ENCODE measurements at places on chromosomes 5 and 9.
A peak's percentile ranks its signal among the peaks of the same experiment; 100 is the strongest.

DNA sequence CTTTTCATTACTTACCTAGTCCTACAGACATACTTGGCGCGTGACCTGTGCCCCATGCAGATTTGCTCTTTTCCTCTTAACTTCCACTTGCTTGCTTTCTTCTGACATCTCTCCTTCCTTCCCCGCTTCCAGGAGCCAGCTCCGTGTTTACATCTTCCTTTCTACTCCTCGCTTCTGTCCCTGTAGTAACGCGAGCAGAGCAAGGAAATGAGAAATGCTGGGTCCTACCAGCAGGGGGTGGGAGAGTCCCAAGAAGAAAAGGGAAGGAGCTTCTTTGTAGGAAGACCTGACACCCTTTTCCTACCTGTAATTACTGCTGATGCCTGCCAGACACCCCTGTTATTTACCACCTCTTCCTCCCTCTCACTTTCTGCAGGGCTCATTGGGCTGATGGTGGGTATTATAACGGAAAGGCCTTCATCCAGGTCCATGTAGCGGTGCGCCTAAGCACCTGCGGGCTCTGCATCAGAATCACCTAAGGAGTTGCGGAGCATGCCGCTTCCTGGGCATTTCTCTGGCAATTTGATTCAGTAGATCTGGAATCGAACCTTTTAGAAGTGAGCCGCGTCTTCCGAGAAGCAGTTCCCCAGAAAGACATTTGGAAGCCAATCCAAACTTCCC, 1260.8 kb upstream of the WWC1 start:
- no peak for DNase-seq

DNA sequence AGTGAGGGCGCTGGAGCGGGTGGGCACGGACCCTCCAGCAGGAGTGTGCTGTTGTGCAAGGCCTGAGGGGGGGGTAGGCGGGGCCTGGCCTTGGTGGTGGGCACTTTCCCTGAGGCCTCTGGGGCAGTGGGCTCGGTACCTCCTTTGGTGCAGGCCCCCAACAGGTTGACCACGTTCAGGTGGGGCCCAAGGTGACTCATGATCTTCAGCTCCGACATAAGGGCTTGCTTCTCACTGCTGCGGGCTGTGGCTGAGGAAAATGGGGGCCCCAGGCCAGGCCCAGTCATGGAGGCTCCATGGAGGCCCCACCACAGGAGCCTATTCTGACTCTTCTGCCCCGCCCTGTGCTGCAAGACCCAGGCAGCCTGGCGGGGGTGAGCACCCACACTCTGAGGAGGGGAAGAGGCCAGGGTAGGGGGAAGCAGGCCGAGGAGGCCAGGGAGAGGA, 31.5 kb downstream of the PDGFRB start:
- DNase-seq = no peak

GRCh38 chr9:90287567-90288274, 354.9 kb downstream of the DIRAS2 start:
- DNase-seq = no peak

DNA sequence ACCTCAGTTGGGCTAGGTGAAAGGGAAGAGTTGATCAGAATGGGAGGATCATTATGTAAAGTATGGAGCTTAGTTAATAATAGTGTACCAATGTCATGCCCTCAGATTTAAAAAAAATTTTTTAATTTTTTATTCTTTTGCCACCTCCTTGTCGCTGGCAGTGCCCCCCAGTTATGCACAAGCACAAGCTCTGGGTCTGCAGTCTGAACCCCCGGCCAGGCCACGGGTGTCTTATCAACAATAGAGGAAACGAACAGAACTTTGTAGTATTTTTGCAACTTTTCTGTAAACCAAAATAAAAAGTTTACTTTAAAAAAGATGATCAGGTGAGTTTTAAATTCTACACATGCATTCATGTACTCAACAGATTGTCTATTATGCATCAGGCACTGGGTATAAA, 1.4 kb upstream of the GM2A start:
- no peak for DNase-seq

DNA sequence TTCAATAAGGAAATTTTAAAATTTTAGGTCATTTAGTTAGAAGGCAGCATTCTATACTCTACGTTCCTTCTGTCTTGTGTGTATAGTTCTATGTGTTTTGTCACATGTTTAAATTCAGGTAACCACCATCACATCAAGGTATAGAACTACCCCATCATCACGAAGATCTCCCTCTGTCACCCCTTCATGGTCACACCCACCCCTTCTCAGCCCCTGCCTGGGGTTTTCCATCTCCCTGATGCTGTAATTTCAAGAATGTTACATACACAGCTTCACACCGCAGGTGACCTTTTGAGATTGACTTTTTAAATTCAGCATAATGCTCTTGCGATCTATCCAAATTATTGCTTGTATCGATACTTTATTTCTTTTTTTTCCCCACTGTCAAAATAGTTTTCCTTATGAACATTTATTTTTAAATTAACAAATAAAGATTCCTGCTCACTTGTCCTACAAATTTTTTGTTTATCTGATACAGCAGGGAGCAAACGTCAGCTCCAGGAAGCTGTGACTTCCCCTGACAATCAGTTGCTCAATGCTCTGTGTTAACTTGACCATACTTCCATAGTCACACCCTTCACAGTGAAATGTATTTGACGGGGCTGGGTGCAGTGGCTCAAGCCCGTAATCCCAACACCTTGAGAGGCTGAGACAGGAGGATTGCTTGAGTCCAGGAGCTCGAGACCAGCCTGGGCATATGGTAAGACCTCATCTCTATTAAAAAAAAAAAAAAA, 10.2 kb downstream of the BTNL8 start:
- no peak for DNase-seq

GRCh38 chr9:38016375-38017135, 52.5 kb downstream of the SHB start:
- no peak for DNase-seq

- no peak for DNase-seq
Measured at GRCh38 chr5:51131266-51131665, 252.0 kb upstream of the ISL1 start.

- peak; percentile 19 for DNase-seq
Measured at GRCh38 chr9:124110307-124110915, 98.8 kb downstream of the LHX2 start.

DNA sequence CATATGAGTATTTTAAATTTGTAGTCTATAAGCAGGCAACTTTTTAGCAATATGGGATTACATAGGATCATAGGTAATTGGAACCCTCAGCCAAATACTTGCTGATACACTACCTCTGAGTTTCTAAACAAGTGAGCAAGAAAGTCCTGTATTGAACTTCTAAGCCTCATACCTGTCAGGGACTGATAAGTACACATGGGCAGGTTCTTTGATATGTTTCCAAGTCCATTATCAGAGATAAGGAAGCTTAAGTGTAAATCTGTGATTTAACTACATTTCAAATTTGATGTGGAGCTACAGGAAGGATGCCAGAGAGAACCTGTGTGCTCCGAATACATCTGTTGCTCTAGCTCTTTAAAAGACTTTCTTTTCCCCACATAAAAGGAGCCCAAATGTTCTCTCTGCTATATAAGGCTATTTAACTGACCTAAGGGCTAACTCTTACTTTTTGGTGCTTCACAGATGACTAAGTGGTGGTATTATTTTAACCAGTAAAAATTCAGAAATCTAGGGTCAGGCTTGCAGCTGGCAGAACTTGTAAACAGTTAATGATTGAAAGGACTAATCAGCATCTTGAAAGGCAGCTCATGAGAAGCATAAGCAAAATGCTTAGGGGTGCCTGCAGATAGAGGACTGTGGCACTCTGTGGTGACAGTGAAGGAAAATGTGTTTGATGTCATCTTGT, 228.6 kb downstream of the NR3C1 start:
- no peak for DNase-seq

Data from stimulated activated CD4-positive, alpha-beta T cell treated with anti-CD3 and anti-CD28 coated beads, Interleukin-12 subunit alpha, Interleukin-12 subunit beta, amount 100 ng/mL, for 4 hours (primary cell).